ENCODE measurements at places on chromosomes 7 and 10.

DNA sequence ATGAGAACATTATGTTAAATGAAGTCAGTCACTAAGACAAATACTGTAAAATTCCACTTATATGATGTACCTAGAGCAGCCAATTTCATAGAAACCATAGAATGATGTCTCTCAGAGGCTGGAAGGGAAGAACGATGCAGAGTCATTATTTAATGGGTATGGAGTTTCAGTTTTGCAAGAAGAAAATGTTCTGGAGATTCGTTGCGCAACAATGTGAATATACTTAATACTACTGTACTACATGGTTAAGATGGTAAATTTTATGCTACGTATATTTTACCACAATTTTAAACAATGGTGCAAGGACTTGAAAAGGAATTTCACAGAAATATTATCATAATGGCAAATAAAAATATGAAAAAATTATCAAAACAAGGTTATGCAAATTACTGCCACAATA lies 972.6 kb downstream of the KCNMA1 start:
- DNase-seq: no peak

- no peak for DNase-seq
Measured at GRCh38 chr10:33463011-33463410, 128.5 kb upstream of the NRP1 start.

GRCh38 chr10:21208666-21209316 lies 311.7 kb upstream of the NEBL start:
- DNase-seq: no peak

GRCh38 chr10:76911184-76911583 lies 726.4 kb downstream of the KCNMA1 start:
- no peak for DNase-seq

DNA sequence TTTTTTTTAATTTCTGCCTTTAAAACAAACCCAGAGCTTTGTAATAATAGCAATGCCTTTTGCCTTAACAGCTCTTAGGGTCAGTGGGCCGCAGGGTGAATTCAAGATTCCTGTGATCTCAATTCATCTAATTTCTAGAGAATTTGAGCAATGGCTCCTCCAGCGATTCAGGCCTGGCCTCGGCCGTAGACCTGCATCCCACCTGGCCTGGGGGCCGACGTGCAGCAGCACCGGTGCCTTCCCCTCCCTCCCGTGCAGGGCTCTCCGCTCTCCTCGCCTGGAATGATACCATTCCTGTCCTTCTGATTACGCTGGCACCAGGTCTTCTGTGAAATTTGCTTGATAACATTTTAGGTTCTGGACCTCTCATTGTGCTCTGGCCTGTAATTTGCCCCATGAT lies 172.5 kb downstream of the ADARB2 start:
- DNase-seq: no peak

DNA sequence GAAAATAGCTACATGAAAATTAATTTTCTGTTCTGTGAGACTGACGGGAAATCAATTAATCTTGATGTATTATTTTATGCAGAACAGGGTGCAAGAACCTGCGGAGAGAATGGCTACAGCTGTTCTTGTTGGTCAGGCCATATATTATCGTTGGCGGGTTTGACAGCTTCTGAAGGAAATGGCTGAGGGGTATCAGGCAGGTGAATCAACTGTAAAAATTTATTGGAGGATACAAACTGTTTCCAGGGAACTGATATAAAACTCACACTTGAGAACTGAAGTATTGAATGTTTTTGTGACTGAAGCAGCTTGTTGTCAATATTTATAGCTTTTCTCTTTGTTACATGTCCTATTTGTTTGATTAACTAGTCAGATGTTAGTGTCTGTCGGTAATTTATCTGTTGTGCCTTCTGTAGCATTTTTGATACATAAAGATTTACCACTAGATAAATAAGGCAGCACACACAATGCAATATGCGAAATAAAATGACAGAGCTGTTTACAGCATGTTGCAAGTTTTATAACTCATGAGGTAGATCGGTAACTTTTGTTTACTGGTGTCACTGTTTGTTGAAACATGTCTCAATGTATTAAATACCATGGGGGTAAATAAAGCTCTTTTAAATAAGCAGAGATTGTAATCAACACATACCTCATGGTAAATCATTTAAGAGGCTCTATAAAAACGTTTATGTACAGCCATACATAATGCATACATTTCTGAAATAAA lies 308.2 kb downstream of the LRMDA start:
- DNase-seq: no peak

DNA sequence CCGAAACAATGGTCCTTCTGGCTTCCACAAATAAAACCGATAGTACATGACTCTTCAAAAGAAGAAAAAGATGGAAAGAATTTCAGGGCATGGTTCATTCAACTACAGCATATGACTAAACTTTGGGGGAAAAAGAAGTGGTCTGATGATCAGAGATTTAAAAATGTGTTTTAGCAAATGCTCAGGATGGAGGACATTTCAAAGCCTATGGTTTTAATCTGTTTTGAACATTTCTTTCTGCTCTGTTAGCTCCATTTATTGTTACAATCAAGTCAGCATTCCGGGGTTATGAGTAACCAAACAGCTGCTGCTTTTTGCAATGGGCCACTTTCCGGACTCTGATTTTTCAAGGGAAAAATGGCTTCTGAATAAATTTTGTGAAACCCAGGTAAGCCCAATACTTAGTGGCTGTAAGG lies 142.4 kb downstream of the CUBN start:
- DNase-seq: no peak

DNA sequence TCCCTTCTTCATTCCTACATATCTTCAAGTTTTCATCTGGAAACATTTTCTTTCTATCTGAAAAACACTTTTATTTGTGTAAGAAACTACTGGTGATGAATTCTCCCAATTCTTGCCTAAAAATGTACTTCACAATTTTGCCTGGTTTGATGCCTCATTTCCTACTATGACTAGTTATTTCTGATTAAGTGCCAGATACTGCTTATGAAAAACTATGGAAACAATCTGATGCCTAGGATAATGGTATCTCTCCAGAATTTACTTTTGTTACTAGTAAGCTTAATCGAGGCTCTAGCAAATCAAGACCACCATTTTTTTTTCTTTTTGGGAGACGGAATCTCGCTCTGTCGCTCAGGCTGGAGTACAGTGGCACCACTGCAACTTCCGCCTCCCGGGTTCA lies 31.3 kb downstream of the CACUL1 start:
- DNase-seq: peak; percentile 22

DNA sequence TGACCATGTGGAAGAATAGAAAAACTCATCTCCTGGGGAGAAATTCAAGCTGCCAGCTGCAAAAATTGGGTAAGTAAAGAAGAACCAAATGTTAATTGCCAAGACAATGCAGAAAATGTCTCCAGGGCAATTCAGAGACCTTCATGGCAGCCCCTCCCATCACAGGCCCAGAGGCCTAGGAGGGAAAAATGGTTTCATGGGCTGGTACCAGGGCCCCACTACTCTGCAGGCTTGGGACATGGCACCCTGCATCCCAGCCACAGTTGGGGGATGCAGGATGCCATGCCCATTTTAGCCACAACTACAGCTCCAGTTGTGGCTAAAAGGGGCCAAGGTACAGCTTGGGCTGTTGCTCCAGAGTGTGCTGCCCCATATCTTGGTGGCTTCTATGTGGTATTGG lies 20.9 kb upstream of the MKLN1 start:
- no peak for DNase-seq

DNA sequence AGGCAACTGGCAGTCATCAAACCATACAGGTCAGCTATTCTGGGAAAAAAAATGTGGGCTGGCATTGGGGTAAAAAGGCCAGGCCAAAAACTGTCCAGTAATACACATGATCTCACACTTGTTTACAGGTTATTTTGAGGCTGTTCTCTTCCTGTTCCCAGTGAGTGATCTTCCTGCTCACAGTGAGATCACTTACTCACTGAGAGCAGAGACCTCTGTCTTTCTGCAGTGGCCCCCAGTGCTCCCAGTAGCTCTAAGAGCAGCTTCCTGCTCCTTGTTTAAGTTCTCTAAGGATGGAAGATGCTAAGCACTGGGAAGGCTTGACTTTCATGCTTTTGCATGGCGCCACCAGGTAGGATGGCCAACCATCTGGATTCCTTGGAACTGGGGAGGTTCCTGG lies 93.5 kb upstream of the KIAA1217 start:
- no peak for DNase-seq

- no peak for DNase-seq
Measured at GRCh38 chr10:90741926-90742565, 115.8 kb downstream of the HTR7 start.
